CD4-positive, alpha-beta T cell treated with Interferon alpha-2 for 1 hour (primary cell): ENCODE measurements at places on chromosomes 12 and 14.

- DNase-seq: peak; percentile 34
Observed at GRCh38 chr12:6899837-6900519, 4.6 kb upstream of the LRRC23 start.

DNA sequence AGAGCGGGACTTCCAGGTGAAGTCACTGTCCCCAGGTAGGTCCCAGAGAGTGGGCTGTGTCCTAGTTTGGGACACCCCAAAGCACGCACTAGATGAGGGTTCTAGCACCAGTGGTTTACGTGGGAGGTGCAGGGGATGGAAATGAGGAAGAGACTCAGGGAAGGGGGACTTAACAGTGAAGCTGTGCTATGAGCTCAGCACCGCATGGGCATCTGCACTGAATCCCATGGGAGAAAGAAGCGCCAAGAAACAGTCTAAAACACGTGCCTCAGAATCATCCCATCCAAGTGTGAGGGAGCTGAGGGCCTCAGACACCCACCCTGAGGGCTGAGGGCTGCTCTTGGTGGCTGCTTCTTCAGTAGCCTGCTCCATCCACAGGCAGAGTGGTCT lies 71.5 kb upstream of the ZFP36L1 start:
- DNase-seq: no peak

DNA sequence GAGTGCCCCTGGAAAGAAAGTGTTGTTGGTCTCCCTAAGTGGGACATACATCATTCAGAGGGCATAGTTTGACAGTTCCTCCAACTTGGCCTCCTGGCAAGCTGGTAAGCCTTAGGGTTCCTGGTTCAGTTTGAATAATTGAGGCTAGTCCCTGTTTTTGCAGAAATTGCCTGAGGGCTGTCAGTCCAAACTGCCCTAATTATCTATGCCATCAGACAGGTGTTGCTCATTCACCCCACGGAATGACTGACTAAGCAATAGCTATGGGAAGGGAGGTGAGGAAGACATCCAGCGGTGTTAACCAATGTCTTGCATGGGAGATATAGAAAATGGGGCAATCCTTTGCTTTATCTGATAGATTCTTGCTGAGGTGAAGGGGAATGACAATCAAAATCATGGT lies 37.6 kb downstream of the SPTSSA start:
- no peak for DNase-seq

GRCh38 chr14:32426028-32426427 lies 96.9 kb downstream of the AKAP6 start:
- no peak for DNase-seq

- no peak for DNase-seq
Observed at GRCh38 chr12:24922090-24922489, 26.8 kb downstream of the BCAT1 start.

DNA sequence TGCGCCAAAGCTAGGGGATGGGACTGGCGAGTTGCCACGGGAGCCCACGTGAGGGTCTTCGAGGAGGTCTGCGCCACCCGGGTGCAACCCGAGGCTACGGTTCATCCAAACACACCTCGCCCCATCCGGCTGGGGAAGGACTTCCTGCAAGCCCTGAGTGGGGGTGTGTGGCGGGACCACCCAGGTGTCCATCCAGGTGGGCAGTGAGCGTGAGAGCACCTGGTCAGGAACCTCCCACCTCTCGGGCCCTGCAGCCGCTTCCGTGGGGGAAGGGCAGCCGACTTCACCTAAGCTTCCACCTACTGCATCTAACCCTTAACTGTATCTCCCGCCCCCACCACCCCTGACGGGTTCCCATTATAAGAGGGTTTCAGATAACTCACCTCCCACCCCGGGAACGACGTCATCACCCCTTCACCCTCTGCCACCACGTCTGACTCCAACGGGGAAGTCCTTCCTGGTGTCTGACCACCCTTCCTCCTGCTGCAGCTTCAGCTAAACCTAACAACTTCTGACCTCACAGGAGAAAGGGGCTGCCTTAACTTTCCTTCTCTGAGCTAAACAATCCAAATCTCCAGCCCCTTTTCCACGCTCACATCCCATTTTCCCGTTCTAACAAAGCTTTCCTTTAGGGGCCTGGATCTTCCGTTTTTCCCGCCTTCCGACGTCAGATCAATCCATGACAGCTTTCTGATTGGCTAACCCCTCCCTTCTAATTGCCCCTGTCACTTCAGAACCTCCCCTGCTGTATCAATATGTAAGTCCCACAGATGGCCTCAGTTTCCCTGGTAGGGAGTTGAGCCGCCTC lies 27.4 kb upstream of the SMUG1 start:
- DNase-seq: peak; percentile 54

DNA sequence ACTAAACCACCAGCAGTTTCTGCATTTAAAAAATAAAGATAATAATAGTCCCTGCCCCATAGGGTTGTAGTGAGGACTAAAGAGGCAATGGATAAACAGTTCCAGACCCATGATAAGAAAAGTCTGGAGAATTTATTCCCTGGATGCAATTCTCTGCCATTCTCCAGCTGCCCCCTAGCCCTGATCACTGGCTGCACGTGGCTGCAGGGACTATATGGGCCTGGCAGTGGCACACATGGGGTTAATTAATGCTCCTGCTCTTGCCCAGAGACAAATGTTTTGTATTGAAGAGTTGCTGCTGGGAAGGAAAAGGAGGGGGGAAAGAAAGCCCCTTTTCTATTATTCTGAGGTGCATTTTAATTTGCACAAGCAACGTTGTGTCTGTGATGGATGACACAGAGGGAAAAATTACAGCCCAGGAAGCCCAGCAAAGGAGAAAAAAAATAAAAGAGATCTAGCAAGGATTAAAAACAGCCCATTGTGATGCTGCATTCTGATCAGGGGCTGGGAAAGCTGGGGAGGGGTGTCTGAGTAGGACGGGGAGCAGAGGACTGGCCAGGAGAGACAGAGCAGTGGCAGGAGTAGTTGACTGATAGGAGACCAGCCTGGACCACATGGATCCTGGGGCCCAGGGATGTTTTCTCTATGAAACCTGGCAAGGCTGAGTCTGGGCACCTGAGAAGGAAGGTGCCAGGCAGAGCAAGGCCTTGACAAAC lies 149.3 kb downstream of the ESRRB start:
- no peak for DNase-seq

GRCh38 chr12:57016348-57016747 lies at the start of gene TAC3:
Gene TAC3, minus strand, starts transcription at chr12:57016529. Its CDS starts 732 bp downstream, at chr12:57015797.
- DNase-seq: no peak
